Mesangial cell (primary cell): ENCODE measurements at places on chromosomes 7 and 10. TPM values are rescaled to one million over a fixed set of nuclear protein-coding genes. Genes with fewer than 3 reads are reported as not detected.

Gene AKR1C8
- total RNA-seq = not detected in 2 replicates

Gene NUTM2B
- 0.49 and 0.63 TPM in 2 replicates for total RNA-seq

Gene TMEM176A
- 1.1 TPM in 1 of 2 replicates, not detected in the other for total RNA-seq

Gene ATRNL1
- total RNA-seq = 26.1 and 35.2 TPM in 2 replicates

Gene ACTR3C
- 2.3 and 8.4 TPM in 2 replicates for total RNA-seq

Gene PNLIPRP3
- not detected in 2 replicates for total RNA-seq

Gene TRRAP
- total RNA-seq = 33.6 and 39.2 TPM in 2 replicates

Gene IL2RA
- total RNA-seq = not detected in 2 replicates

Gene FAM25G
- not detected in 2 replicates for total RNA-seq

Gene HOXA5
- 23.5 and 46.8 TPM in 2 replicates for total RNA-seq

Gene URGCP
- 14.5 and 19.8 TPM in 2 replicates for total RNA-seq
